ENCODE measurements at places on chromosomes 12 and 14.

- no peak for DNase-seq
Observed at GRCh38 chr12:105445649-105446048, 115.2 kb downstream of the C12orf75 start.

DNA sequence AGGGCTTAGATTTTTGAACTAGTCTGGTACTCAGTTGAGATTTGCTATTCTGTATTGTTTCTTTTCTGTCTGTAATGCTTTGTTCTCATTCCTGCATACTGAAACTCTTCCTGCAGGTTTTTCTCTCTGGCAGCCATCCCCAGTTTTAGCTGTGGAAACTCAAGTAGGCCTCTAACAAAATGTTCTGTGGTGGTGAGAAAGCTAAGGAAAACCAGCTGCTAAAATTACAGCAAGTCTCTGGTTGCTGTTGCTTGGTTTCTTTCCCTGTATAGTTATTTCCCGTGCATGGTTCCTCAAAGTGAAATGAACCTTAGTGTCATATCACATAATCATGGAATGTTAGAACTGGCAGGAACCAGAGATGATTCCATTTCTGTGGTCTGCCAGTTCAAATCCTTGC, 442.5 kb downstream of the NRXN3 start:
- no peak for DNase-seq

GRCh38 chr14:102873546-102874061, 48.9 kb upstream of the AMN start:
- DNase-seq: no peak

GRCh38 chr12:97754306-97754705, 291.7 kb downstream of the RMST start:
- DNase-seq: no peak

DNA sequence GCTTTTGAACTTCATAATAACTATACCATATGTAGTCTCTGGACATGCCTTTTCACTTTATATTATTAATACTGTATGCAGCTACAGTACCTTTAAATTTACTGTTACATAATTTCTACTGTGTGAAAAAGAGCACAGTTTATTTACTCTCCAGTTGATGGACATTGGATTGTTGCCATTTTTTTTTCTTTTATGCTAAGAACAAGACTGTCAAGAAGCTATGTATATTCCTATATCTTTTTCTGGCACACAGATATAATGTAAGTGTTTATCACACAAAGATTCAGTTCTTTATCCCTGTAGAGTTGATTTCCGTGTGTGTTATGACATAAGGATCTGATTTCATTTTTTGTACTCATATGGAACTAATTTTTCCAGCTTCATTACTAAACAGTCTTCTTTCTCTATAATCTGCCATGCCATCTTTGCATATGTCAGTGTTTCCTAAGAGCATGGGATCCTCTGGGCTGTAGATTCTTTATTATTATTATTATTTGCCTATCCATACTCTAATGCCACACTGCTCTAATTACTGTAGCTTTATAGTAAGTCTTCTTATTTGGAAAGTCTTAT, 593.0 kb upstream of the ATP2B1 start:
- DNase-seq: no peak

DNA sequence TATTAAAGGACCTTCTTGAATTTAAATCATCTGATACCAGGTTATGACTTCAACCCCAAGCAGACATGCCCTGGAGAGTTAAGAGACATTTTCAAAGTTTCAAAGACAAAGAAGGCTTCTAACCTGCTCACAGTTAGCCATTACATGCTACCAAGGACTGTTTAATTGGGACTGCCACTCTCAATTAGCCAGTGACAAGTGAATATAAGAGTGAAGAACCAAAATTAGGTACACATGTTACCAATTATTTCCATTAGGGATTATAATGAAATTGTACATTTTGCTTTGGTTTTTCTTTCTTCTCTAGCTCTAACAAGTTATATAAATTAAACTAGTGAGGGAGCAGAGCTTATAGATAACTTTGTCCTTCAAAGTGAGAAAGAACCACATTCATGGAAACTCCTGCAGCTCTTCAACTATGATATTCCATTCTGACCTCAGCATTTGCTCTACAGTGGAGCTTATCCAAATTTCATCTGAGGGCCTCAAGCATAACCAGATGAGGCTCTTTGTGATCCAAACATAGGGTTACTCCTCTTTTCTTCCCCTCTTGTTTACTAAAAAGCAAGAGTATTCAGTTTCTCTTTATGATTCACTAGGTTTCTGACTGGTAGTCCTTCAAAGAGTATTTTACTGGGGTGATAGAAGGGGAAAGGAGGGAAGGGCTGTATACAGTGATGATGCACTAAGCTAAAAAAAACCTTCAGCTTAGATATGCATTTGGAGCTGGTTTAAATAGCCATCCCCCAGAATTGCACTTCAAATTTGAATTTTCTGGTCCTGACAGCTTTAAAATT, 91.3 kb downstream of the DUSP6 start:
- DNase-seq: no peak

DNA sequence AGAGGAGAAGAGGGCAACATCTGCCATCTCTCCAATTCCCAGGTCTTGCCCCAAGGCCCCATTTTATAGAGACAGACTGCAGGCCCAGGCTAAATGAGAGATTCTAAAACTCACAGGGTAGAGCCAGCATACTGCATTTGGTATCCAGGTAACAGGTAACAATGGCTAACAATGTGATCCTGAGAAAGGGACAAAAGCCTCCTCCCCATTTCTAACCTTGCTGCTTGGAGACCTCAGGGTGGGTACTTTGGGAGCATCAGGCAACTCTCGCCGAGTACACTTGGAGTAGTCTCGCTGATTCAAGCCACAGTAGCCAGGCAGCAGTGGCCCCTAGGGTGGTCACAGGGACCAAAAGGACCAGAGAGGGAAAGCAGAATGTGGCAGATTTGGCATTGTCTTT, 162.6 kb upstream of the PLEKHA5 start:
- DNase-seq: no peak

All from SIG-M5 (cell line).